Stimulated activated CD8-positive, alpha-beta memory T cell treated with anti-CD3 and anti-CD28 coated beads, Interleukin-2, amount 100 ng/mL, for 1 hour (primary cell): ENCODE measurements at places on chromosomes 5 and 9.

DNA sequence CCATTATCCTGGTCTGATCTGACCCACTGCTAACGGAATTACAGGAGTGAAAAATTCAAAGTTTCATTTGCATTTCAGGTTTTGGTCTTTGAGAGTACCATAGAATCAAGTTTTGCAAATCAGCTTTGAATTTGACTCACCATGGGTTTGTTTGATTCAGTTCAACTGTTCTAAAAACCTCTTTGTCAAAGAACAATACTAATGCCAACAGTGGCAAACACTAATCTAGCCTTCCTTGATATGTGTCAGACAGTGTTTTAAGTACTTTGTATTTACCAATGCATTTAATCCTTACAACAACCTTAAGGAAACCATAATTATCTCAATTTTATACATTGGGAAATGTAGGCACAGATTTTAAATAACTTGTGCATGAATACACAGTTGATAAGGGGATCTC is 10.1 kb upstream of the FSD1L start:
- DNase-seq: no peak

GRCh38 chr9:78781681-78782080 is 484.8 kb downstream of the PSAT1 start:
- DNase-seq: no peak

- DNase-seq: no peak
Observed at GRCh38 chr5:81420039-81420667, 26.2 kb upstream of the ACOT12 start.

GRCh38 chr9:115084157-115084556 is 33.8 kb downstream of the TNC start:
- no peak for DNase-seq

- DNase-seq: no peak
Observed at GRCh38 chr5:172002310-172002709, 4.1 kb downstream of the FBXW11 start.

DNA sequence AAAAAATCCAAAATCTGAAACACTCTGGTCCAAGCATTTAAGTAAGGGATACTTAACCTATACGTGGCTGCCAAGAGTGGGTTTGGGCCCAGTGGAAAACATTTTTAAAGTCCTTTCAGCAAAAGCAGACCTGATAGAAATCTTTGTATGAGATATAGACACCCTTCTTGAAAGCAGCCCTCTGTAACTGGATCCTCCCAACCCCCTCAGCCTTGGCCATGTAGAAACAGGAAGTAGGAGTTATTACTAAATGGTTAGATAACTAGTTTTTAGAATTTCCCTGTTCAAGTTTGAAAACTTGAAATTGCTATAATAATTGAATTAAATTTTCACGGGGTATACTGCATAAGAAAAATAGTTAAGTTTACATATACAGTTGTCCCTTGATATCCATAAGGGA is 111.3 kb upstream of the PCA3 start:
- no peak for DNase-seq

DNA sequence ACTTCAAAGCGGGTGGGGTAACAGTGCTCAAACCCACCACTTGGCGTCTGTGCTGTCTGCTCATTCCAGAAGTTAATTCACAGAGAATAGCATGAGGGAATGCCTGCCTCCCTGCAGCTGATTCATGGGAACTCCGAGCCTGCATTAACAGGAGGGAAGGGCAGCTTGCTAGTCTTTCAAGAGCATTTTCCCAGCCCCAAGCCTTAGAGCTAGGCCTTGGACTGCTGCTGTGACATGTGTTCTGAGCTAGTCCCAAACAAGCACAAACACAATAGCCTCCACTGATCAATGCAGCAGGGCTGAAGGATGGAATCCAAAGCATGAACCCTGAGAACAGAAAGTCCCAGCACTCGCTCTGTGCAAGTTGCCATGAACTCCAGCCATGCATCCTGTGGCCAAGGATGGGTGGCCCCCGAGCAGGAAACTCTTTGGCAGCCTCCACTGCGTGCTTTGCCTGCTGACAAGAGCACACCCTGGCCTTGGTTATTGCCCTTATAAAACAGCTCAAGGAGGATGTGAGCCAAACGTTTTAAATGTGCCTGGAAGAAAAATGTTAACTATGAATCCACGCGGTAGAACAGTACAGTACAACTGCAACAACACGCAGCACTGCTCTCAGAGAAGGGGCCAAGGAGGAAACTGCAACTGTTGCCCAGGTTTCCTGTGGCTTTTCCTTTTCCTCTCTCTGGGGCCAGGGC is 653.1 kb upstream of the KLF4 start:
- no peak for DNase-seq

- DNase-seq: no peak
Observed at GRCh38 chr5:60148366-60148765, 254.8 kb upstream of the PDE4D start.

DNA sequence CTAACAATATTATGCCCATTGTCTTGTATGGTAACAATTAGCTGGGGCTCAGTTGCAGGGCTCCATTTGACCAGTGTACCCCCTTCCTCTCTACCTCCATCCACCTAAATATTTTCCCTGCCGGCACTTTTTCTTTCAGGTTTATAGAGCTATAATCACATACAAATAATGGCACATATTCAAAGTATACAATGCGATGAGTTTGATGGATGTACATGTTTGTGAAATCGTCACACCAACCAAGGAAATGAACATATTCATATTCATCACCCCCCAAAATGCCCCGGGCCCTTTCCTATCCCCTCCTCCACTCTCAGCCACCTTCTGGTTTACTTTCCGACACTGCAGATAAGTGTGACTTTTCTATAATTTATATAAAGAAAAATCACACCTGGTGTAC is 351.5 kb downstream of the GADD45G start:
- DNase-seq: no peak

DNA sequence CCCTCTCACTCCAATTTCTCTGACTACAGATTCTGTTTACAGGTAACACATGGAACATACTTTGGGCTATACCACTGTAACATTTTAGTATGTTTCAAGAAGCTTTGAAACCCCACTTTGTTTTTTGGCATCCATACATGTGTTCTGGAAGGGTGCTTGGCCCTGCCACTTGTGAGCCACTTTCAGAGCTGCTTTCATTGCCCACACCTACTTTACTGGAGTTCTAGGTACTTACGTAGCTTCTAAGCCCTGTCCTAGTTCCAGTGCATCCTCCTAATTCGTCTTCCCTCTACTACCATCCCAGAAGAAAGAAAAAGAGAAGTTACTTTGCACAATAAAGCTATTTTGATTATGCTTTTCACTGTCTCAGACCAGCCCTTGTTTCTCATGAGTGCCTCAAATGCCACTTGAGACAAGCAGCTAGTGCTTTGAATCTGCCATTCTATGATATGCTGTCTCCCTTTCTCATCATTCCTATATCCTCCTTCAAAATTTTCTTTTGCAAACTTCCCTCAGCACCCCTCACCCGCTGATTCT is 26.5 kb upstream of the C5orf47 start:
- no peak for DNase-seq

DNA sequence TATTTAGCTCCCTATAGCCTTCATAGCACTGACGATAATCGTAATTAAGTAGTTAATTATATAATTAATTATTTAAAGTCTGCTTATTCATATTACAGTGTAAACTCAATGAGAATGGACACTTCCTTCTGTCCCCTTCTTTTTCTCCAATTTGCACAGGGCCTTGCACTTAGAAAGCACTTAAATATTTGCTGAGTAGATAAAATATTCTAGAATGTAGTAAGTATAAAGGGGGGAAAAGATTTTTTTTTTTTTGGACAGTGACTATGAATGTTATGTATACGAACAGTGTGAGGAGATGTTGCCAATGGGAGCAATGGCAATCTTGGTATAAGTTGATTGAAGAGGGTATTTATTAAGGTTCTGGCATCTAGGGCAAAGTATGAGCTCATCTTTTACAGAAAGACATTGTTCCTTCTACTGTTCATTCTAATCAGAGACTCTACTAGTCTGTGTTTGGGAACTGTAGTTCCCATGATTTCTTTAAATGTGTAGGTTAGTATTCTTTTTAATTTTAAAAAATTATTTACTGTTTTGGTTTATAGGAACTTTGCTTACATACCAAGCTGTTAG is 49.4 kb downstream of the YTHDC2 start:
- DNase-seq: no peak

GRCh38 chr5:29897916-29898315 is 1295.6 kb upstream of the CDH6 start:
- no peak for DNase-seq

- DNase-seq: no peak
Observed at GRCh38 chr5:171610686-171611085, 174.9 kb upstream of the SMIM23 start.

- DNase-seq: no peak
Observed at GRCh38 chr9:80004714-80005113, 432.9 kb downstream of the TLE4 start.

GRCh38 chr5:53448851-53449250 is 31.6 kb upstream of the FST start:
- no peak for DNase-seq

DNA sequence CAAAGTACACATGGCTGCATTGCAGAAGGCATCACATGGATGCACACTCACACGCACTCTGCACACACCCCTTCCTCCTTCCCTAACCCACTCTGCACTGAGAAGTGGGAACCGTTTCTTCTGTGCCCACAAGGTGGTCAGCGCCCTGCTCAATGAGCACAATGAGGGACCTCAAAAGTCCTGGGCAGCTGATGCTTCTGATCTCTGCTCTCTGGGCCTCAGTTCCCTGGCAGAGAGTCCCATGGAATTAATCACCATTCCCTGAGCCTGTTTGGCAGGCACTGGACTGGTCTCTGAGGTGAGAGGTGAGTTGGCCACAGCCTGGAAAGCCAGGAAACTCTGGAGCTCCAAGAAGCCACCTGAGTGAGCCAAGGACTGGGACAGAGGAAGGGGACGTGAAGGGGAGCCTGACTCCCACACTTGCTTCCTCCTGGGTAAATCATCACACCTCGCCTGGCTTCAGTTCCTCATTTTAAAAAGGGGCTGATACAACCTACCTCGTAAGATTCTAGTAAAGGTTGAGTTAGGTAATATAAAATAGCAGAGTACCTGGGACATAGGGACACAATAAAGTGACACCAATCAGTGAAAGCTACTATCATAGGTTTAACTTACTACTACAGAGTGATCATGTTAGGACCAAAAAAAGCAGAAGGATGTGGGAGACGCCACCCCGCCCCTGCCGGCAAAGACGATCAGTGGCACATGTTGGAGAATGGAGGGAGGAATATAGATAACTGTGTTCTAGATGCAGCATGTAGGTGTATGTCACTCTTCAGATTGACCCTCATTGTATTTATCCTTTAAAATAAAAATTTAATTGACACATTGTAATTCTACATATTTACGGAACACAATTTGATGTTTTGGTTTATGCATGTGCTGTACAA is 21.1 kb upstream of the IGFBPL1 start:
- no peak for DNase-seq

DNA sequence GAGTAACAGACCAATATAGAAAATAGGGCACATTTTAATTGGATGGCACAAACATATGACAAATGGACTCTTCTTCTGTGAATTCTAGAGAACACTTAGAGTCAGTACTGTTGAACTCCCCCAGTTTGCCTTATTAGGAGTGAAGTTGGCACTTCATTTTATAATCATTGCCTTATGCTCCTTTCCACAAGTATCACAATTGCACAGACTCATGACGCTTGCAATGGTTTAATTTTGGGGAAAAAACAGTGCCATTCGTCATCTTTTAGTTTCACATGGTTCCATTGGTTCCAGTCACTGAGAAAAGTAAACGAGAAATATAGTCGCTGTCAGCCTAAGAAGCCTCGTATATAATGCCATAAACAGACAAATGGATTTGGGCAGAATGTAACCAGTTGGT is 71.2 kb downstream of the LURAP1L start:
- no peak for DNase-seq

GRCh38 chr5:5584236-5584745 is 161.8 kb downstream of the ICE1 start:
- DNase-seq: no peak

DNA sequence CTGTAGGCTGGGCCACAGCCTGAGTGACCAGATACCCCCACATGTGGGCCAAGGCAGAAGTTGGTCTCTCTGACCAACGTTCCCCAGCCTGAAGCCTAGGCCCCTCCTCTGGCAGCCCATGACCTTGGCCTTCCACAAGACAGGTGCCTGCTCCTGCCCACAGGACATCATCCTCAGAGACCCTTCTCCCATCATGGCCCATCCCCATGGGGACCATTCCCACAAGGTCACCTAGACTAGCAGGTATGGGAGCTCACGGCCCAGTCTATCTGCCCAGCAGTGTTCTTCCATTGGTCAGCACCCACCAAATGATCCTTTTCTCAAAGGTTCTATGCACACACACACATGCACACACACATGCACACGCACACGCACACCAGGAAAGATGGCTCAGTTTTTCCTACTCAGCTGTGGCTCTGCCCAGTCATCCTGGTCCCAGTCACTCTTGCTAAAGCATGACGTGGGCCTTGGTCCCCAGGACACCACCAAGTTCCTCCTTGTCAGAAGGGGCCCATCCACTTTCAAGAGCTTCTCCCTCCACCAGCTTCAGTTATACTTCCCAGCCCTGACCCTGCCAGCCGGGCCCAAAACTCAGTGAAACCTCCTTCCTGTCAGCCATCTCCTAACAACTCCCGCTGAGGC is 65.4 kb downstream of the PAX5 start:
- DNase-seq: no peak

GRCh38 chr9:110031511-110032173 is 176.3 kb downstream of the C9orf152 start:
- no peak for DNase-seq

- DNase-seq: no peak
Observed at GRCh38 chr9:111502506-111502905, 18.3 kb upstream of the ECPAS start.

GRCh38 chr5:39519079-39519478 is 94.3 kb upstream of the DAB2 start:
- DNase-seq: no peak

DNA sequence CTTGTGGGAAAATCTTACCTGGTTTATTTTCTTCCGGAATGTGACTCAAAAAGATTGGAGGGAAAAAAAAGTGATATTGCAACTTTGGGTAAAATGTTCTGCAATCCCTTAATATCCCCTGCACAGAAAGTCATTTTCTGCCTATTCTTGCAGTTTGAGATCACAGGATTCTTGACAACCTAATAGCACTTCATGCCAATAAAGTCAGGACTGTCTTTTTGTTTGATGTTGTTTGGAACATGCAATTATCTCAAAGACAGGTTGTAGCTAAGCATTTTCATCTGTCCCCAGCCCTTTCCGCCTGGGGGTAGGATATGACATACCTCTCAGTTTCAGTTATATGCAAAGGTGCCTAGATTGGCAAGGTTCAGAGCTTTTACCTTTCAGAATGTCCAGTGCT is 63.9 kb downstream of the ALDH1A1 start:
- no peak for DNase-seq

DNA sequence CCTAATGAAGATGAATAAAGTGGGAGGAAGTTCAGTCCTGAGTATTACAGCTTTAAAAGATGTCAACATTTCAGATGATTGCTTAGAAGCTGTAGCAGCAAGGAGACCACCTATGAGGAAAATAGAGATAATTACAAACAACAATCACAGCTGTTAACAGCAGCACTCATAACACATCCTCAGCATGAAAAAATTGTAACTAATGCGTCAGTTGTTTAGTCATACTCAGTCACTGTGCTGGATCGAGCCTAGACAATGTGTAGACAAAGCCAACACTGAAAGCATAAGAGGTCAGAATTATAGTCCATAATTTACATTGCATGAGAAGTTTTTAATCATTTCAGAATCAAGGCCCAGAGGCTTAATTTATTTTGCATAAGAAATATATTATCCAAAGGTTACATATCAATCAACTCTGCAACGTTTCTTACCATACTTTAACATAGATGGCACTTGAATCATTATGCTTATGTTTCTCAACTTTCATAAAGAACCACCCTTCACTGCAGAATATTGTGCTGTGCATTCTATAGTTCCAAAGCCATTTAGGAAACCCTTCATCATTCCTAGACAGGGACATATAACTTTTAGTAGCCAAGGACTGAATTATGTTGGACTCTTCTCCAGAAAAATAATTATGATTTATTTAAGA is 60.2 kb upstream of the HAPLN1 start:
- no peak for DNase-seq
